ENCODE measurements at places on chromosomes 12 and 14. TPM values are rescaled to one million over a fixed set of nuclear protein-coding genes. Genes with fewer than 3 reads are reported as not detected.

The IFI27L1 gene
- total RNA-seq, result 15.7 TPM

The TSPAN19 gene
- 0.92 TPM for total RNA-seq

The EP400 gene
- 17.1 TPM for total RNA-seq

The TEDC1 gene
- total RNA-seq, result 7.8 TPM

The UNC79 gene
- 41.3 TPM for total RNA-seq
